Progenitor cell of endocrine pancreas (in vitro differentiated cells): ENCODE measurements at places on chromosomes 11 and 22.

- DNase-seq, result no peak
These were observed 56.4 kb upstream of the FSHB start for GRCh38 chr11:30174265-30175020.

GRCh38 chr11:46659908-46660307, 40.5 kb downstream of the ARHGAP1 start:
- no peak for DNase-seq

GRCh38 chr11:80417681-80418080, 976.9 kb upstream of the TENM4 start:
- DNase-seq, result no peak

- no peak for DNase-seq
These were observed at the start of gene TPBGL for GRCh38 chr11:75240311-75241035. Gene TPBGL, plus strand, starts transcription at chr11:75240774. Its CDS starts 276 bp downstream, at chr11:75241050.

DNA sequence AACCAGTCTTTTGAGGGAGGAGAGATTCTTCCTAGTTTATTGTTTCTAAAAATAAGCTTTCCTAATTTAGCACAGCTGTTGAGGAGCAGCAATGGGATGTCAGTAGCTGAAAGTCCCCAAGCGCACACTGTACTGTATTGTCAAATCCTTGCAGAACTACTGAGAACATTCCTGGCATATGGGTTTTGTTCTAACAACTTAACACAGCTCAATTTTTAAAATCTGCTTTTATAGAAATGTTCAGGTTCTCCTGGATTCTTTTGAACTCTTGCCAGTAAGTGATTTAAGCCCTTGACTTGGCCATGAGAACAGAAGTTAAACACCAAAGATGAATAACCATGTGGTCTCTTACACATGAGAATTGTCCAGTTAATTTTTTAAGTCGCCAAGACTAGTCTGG, 218.6 kb downstream of the FAT3 start:
- DNase-seq, result no peak

GRCh38 chr11:33692013-33692504, 8.6 kb downstream of the C11orf91 start:
- DNase-seq, result no peak

GRCh38 chr11:98177925-98178324, 842.8 kb upstream of the CNTN5 start:
- no peak for DNase-seq

DNA sequence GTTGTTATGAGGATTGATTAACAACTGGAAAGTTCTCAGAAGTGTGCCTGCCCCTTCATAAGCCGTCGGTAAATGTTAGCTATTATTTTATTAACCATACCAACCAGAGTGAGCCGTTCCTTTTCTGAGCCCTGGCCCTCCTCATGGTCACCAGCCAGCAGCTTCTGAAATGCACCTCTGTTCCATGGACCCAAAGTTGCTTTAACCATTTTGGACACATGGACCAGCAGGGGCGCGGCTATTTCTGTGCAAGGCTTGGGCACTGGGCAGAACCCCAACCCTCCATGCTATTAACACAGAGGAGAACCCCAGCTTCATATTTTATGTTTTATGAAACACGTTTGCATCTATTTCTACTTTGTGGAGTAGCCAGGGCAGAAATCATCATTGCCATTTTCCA, 18.6 kb upstream of the SCGB1A1 start:
- no peak for DNase-seq

GRCh38 chr11:2940147-2940920, 11.1 kb upstream of the PHLDA2 start:
- DNase-seq, result no peak

DNA sequence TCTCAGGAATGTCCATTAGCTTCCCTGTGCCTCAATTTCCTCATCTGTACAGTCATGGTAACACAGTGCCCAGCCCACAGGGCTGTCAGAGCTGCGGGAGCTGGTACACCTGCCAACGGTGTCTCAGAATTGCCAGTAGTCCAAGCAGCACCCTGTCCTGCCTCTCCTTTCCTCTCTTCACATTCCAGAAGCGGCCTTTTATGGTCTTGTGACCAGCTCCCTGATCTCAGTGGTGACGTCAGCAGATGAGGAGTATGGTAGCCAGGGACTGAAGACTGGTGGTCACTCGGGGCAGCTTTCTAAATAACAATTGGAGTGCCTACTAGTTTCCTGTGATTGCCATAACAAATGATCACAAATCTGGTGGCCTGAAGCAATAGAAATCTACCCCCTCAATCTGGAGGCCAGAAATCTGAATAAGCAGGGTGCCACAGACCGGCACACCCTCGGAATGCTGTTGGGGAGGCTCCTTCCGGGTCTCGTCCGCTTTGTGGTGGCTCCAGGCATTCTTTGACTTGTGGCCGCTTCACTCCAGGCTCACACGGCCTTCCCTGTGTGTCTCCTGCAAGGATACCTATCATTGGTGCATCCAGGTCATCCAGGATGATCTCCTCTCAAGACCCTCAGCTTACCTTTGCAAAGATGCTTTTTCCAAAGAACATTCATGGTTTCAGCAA, 2.1 kb downstream of the FADD start:
- no peak for DNase-seq

DNA sequence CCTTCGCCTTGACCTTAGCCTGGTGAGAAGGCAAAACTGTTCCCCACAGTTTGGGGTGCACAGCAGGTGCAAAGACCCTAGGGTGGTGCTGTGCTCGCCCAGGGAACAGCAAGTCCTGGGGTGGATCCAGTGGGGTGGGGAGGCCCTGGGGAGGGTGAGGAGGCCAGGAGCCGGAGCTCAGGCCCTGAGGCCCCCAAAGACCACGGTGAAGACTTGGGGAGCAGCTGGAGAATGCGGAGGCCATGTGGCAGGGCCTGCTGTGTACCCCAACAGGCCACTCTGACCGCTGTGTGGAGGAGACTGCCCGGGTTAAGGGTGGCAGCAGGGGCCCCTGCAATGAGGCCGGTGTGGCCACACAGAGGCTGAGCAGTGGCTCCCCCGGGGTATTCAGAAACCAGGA, 101.1 kb upstream of the RTL6 start:
- no peak for DNase-seq

- DNase-seq, result no peak
These were observed 16.6 kb downstream of the MED15 start for GRCh38 chr22:20524004-20524481.

- DNase-seq, result peak; percentile 16
These were observed 418.7 kb upstream of the CADM1 start for GRCh38 chr11:115922876-115923275.

DNA sequence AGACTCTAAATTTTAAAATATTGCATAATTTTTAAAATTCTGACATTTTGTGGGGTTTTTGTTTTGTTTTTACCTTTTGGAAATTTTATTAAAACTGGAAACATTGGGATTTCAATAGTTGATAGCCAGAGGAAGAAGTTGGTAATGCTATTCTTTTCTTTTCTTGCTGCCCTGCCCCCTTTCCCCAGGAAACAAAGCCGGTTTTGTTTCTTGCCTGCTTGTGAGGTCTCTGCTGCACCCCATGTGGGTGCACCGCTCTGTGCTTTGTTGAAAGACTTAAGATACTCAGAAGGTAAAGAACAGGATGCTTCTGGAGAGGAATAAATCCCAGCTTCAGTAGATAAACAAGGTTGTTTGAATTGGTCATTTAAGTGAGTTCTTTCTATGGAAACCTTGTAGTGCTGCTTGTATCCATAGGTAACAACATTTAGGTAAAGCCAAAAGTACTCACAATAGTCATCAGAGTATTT, 87.5 kb downstream of the YAP1 start:
- DNase-seq, result no peak

- no peak for DNase-seq
These were observed 72.0 kb downstream of the PRR5L start for GRCh38 chr11:36367806-36368680.

GRCh38 chr11:67607507-67607906, 771 bp downstream of the NDUFV1 start:
- DNase-seq, result no peak

DNA sequence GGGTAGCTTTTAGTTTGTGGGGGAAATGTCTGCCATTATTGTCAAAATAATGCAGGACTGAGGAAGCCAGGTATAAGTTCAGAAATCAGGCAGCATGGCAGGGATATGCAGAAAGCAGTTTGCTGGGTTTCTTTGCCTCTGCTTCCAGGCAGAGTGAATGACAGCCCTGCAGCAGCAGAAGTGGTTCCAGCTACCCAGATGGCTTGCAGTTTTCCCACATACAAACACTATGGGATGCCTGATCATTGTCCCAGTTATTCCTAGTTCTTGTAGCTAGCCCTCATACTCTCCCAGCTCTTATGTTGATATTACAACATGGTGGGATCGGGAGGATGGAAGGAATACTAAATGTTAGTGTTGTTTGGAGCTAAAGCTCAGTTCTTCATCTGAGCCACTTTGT, 2.8 kb upstream of the DIXDC1 start:
- no peak for DNase-seq

- DNase-seq, result no peak
These were observed 76.1 kb downstream of the PPFIBP2 start for GRCh38 chr11:7589861-7590260.

DNA sequence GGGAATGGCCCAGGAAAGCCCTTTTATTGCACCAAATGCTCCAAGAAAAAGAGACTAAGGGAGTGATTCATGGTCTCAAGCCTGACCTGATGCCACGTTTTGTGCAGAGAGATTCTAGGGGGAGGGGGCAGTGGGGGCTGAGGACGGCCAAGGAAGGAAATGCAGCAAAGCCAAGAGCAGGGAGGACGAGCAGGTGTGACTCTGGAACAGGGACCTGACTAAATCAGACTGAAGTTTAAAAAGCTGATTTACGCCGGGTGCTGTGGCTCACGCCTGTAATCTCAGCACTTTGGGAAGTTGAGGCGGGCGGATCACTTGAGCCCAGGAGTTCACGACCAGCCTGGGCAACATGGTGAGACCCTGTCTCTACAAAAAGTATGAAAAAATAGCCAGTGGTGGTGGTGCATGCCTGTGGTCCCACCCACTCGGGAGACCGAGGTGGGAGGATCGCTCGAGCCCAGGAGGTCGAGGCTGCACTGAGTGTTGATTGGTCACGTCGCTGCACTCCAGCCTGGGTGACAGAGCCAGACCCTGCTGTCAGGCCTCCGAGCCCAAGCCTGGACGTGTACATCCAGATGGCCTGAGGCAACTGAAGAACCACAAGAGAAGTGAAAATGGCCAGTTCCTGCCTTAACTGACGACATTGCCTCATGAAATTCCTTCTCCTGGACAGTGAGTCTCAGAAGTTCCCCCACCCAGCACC, 10.8 kb upstream of the IFITM3 start:
- no peak for DNase-seq

DNA sequence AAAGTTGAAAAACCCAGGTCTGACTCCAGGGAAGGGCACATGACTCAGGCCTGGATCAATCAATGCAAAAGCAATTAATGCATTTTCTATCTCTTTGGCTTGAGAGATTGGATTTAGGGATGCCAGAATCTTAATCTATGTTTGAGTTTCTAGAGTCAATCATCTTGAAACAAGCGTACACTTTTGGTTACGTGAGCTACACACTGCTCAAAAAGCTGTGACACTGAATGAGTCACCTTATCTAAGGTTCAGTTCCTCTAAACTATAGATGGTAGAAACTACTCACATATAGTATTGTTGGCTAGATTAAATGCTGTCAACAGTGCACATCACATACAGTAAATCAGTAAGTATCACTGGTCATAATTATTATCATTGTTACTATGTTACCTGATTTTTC, 24.2 kb downstream of the MRE11 start:
- DNase-seq, result no peak

DNA sequence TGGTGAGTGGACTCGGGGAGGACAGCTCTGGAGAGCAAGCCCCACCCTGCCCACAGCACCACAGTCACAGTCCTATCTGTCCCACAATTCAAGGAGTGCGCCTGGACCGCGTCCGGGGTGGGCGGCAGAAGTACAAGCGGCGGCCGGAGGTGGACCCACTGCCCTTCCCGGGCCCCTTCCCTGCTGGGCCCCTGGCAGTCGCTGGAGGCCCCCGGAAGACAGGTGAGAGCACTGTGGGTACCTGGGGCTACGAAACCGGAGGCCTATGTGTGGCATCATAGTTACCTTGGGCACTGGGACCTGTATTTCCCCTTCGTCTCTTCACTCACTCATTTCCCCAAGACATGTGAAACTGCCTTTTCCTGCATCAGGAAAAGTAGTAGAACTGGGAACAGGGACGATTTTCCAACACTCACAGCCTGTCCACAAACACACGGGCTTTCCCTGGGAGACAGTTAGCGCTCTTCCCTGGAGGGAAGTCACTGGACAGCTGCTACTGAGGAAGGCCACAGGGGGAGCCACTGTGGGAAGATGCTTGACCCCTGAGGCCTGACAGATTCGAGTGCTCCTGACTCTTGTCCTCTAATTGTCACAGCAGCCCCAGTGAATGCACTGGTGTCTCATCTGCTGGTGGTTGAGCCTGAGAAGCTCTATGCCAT, 3.1 kb downstream of the TRMT112 start:
- DNase-seq, result no peak

DNA sequence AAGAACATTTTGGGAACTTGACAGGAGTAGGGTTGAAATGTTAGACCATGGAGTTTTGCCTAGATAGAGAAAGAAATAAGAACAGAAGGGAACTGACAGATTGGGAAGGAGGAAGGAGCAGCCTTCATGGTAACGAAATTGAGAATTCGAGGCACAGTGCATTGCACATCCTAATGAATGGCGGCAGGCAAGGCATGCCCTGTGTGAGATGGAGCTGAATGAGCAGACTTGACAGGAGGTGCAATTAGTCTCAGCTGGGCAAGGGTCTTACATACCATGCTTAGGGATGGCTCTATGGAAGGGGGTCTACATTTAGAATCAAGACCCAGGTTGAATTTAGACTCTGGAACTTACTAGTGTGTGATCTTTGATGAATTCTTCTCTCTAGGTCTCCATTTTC, 25.0 kb upstream of the NTM start:
- DNase-seq, result no peak

DNA sequence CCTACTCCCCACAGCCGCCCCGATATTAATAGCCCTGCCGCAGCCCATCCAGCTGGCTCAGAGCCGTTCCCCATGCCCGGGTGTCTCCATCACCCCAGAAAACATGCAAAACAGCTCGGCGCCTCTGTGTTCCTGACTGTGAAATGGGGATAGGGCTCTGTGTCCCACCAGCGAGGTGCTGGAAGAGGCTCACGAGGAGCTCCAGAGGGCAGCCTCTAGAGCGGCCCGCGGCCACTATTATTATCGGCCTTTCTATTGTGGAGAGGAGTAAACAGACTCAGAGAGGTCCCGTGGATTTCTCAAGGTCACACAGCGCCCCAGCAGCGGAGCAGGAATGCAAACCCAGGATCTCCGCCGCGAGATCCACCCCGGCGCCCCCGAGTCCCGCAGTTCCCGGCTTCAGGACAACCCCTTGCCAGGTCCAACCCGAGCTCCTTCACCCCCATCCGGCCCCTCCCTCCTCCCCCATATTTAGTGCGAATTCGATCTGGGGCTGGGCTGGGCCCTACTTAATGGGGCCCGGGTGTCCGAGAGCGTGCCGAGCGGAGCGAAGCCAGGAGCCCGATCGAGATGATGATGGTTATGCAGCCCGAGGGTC, at the start of gene ACTN3:
Gene ACTN3 (plus strand): TSS at position 536 of the 598 bp plus-strand sequence. CDS start 35 bp downstream, at position 571.
- DNase-seq, result no peak

GRCh38 chr11:31690041-31690440, 121.1 kb downstream of the PAX6 start:
- no peak for DNase-seq

GRCh38 chr11:70786021-70786665, 387.8 kb downstream of the CTTN start:
- no peak for DNase-seq

GRCh38 chr11:83072350-83073242, 899 bp upstream of the RAB30 start:
- DNase-seq, result no peak

GRCh38 chr11:97109078-97109477, 719.3 kb downstream of the JRKL start:
- DNase-seq, result no peak

- DNase-seq, result no peak
These were observed 19.4 kb upstream of the P2RY2 start for GRCh38 chr11:73198677-73199076.
